ENCODE measurements at places on chromosomes 6 and 20. TPM values are rescaled to one million over a fixed set of nuclear protein-coding genes. Genes with fewer than 3 reads are reported as not detected.

TFEB gene
- total RNA-seq = 14.4 TPM

ADGRF5 gene
- total RNA-seq = not detected

WFDC12 gene
- total RNA-seq = not detected

ZNF337 gene
- total RNA-seq = 17.2 TPM

TCP11 gene
- not detected for total RNA-seq

LY6G6C gene
- not detected for total RNA-seq

LAMA2 gene
- 0.93 TPM for total RNA-seq

ATAT1 gene
- 15.1 TPM for total RNA-seq

GCLC gene
- 13.5 TPM for total RNA-seq

OR2H2 gene
- total RNA-seq = not detected

NHSL1 gene
- total RNA-seq = 1.9 TPM

KCNQ5 gene
- total RNA-seq = 7.3 TPM

ZC2HC1B gene
- total RNA-seq = not detected

TNF gene
- 52.0 TPM for total RNA-seq

HAO1 gene
- not detected for total RNA-seq

PLCB1 gene
- 0.56 TPM for total RNA-seq

FABP7 gene
- total RNA-seq = not detected

MPC1 gene
- 11.9 TPM for total RNA-seq

SYCP2 gene
- total RNA-seq = 0.84 TPM

TBX18 gene
- total RNA-seq = not detected

PTCRA gene
- not detected for total RNA-seq

FOXA2 gene
- total RNA-seq = not detected

FOXS1 gene
- total RNA-seq = not detected

MOCS3 gene
- total RNA-seq = 2.4 TPM

CAGE1 gene
- not detected for total RNA-seq

SLC35F1 gene
- not detected for total RNA-seq

PI16 gene
- 0.30 TPM for total RNA-seq

CNBD2 gene
- total RNA-seq = 5.0 TPM

SLX4IP gene
- total RNA-seq = 9.1 TPM

DAAM2 gene
- total RNA-seq = not detected

THBD gene
- not detected for total RNA-seq

MUCL3 gene
- not detected for total RNA-seq

UBE2C gene
- total RNA-seq = 200 TPM

UNC5CL gene
- 5.1 TPM for total RNA-seq

DLK2 gene
- 3.4 TPM for total RNA-seq

DZANK1 gene
- 2.4 TPM for total RNA-seq

GRM4 gene
- 0.12 TPM for total RNA-seq

ATP9A gene
- 4.1 TPM for total RNA-seq

TAAR2 gene
- not detected for total RNA-seq

TSPYL1 gene
- 35.9 TPM for total RNA-seq

RAET1L gene
- total RNA-seq = not detected

FERMT1 gene
- not detected for total RNA-seq

WASF1 gene
- 3.9 TPM for total RNA-seq

PDYN gene
- total RNA-seq = not detected

MRAP2 gene
- total RNA-seq = not detected

TBXT gene
- not detected for total RNA-seq

OR2B2 gene
- not detected for total RNA-seq

COL21A1 gene
- total RNA-seq = not detected

KIF25 gene
- total RNA-seq = not detected

EFCAB8 gene
- 0.70 TPM for total RNA-seq

All from activated naive CD4-positive, alpha-beta T cell treated with anti-CD3 and anti-CD28 coated beads, Interleukin-2, amount 50 U/mL, for 72 hours (primary cell).